ENCODE measurements at places on chromosomes 6 and 20.

GRCh38 chr6:104700371-104701185, 159.1 kb downstream of the HACE1 start:
- DNase-seq, result no peak

DNA sequence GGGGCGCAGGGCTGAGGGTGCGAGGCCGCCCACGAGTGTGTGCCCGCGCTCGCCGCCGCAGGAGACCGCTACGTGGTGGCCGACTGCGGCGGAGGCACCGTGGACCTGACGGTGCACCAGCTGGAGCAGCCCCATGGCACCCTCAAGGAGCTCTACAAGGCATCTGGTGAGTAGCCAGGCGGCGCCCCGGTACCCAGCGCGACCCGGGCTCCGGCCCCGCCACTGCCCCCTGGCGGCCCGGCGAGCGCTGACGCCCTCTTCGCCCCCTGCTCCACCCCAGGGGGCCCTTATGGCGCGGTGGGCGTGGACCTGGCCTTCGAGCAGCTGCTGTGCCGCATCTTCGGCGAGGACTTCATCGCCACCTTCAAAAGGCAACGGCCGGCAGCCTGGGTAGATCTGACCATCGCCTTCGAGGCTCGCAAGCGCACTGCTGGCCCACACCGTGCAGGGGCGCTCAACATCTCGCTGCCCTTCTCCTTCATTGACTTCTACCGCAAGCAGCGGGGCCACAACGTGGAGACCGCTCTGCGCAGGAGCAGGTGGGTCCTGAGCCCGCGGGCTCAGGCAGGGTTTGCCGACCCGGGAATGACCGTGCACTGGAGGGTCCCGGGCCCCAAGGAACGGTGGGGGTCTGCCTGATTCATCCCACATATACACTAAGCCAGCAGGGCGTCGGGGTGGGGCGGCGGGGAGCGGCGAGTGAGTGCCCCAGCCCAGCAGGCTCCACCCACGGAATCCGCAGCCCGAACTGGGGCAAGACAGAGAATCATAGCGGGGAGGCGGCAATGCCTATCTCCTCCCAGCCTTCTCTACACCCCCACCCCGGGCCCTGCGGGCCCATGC, 17.4 kb downstream of the HSPA12B start:
- peak; percentile 64 for DNase-seq

DNA sequence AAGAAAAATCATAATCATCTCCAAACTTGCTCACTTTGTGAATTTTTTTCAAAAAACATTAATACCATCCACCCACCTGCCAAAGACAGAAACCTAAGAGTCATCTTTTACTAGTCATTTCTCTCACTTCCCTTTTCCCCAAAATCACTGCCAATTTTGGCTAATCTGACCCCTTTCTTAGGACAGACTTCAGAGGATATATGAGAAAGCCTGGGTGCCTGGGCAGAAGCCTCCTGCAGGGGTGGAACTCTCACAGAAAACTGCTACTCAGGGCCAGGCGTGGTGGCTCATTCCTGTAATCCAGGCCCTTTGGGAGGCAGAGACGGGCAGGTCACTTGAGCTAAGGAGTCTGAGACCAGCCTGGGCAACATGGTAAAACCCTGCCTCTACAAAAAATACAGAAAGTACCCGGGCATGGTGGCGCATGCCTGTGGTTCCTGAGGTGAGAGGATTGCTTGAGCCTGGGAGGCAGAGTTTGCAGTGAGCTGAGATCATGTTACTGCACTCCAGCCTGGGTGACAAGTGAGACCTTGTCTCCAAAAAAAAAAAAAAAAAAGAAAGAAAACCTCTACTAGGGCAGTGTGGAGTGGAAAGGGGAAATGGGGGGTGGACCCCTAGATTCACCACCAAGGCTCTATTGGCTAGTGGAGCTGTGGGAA, 3.8 kb downstream of the DEK start:
- DNase-seq, result no peak

GRCh38 chr6:108798670-108799353, 49.4 kb upstream of the ARMC2 start:
- DNase-seq, result no peak

GRCh38 chr6:17820055-17820454, 113.3 kb upstream of the NUP153 start:
- DNase-seq, result peak; percentile 6

GRCh38 chr6:166670894-166671293, 43.8 kb upstream of the RPS6KA2 start:
- DNase-seq, result no peak

DNA sequence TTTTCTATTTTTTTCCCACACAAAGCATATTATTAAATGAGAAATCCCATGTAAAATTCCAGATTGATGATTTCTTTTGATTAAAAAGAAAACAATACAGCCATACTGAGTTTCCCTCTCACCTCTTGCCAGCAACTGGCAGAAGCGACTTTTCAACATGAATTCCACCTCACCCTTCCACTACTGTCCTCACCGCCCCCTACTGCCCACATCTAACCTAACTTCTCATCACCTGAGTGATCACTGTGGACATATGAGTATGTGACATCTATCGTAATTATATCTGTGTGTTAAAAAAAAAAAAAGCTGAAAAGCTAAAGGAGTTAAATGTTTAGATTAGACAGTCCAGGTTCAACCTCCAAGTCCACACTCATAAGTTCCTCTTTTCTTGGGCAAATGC, 528.6 kb downstream of the PRKN start:
- DNase-seq, result no peak

- DNase-seq, result no peak
These were observed 21.7 kb upstream of the GMNN start for GRCh38 chr6:24752917-24753492.

- DNase-seq, result peak; percentile 4
These were observed 578 bp downstream of the RGL2 start for GRCh38 chr6:33297956-33298772.

- DNase-seq, result no peak
These were observed 117.0 kb downstream of the HIVEP2 start for GRCh38 chr6:142827991-142828390.

DNA sequence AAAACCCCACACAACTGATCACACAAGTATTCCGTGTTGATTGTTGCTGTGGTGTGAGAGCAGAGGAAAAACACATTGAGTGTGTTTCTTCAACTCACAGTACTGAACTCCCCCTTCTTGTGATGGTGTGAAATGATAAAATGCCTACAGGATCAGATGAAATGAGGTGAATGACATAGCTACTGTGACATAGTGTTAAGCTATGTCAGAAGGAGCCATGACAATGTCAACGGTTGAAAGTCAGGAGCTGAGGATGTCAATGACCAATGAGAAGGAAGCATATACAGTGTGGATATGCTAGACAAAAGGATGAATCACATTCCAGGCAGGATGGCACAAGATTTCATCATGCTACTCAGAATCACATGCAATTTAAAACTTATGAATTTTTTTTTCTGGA, 38.8 kb downstream of the WASF1 start:
- no peak for DNase-seq

DNA sequence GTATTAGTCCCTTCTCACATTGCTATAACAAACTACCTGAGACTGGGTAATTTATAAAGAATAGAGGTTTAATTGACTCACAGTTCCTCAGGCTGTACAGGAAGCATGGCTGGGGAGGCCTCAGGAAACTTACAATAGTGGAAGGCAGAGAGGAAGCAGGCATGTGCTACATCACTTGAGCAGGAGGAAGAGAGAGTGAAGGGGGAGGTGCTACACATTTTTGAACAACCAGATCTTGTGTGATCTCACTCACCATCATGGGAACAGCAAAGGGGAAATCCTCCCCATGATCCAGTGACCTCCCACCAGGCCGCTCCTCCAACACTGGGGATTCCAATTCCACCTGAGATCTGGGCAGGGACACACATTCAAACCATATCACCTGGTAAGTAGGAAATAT, 630.6 kb downstream of the QKI start:
- no peak for DNase-seq

DNA sequence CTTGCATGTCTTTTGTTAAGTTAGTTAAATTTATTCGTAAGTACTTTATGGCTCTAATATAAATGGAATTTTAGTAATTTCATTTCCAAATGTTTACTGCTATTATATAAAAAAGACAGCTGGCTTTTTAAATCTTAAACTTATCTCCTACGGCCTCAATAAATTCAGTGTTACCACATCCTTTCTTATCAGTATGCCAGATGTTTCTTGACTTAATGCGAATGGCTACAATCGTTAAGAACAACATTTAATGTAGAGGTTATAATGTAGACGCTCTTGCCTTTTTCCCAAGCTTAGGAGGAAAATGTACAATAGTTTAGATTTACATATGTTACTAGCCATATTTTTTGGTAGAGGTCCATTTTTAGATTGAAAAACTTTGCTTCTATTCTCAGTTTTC, 659.4 kb downstream of the TENT5A start:
- DNase-seq, result no peak

Data from NCI-H1092 treated with DMSO at 0.1 percent for 48 hours (cell line).